ENCODE measurements at places on chromosomes 13 and 19. TPM values are rescaled to one million over a fixed set of nuclear protein-coding genes. Genes with fewer than 3 reads are reported as not detected.

RDH8 gene
- not detected for total RNA-seq

FGF22 gene
- total RNA-seq: 0.72 TPM

NLRP9 gene
- total RNA-seq: not detected

SMIM24 gene
- total RNA-seq: 0.28 TPM

DNA sequence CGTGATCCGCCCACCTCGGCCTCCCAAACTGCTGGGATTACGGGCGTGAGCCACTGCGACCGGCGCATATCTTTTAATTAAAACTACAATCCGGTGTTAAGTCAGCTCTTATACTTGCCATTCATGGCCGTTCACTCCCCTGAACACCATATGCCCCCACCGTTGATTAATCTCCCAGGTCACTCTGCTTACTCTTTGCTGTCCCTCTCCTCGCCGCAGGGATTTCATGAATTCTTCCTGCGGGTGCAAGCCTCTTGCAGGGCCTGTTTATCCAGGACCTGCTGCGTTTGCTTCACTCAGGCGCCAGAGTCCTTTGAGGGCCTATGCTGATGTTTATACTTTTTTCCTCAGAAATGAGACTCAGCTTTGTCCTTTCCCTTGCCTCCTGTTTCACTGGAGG is 996 bp downstream of the ERVV-2 start:
- no peak for DNase-seq

DNA sequence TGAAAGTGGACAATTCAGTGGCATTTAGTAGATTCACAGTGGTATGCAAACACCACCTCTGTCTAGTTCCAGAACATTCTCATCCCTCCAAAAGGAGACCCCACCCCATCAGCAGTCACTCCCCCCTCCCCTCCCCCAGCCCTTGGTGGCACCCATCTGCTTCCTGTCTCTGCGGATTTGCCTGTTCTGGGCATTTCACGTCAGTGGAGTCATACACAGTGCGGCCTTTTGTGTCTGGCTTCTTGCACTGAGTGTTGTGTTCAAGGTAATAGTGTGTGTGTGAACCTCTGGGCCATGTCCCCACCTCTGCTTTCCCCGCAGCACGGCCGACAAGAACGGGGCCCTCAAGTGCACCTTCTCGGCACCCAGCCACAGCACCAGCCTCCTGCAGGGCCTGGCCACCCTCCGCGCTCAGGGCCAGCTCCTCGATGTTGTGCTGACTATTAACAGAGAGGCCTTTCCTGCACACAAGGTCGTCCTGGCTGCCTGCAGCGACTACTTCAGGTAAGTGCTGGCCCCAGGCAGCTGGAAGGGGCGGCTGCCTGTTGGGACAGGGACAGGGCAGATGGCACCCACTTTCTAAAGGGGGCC is 19.4 kb upstream of the CRTC1 start:
- DNase-seq: no peak

- no peak for DNase-seq
Observed at GRCh38 chr19:1289686-1290025, 4.0 kb downstream of the EFNA2 start.

DNA sequence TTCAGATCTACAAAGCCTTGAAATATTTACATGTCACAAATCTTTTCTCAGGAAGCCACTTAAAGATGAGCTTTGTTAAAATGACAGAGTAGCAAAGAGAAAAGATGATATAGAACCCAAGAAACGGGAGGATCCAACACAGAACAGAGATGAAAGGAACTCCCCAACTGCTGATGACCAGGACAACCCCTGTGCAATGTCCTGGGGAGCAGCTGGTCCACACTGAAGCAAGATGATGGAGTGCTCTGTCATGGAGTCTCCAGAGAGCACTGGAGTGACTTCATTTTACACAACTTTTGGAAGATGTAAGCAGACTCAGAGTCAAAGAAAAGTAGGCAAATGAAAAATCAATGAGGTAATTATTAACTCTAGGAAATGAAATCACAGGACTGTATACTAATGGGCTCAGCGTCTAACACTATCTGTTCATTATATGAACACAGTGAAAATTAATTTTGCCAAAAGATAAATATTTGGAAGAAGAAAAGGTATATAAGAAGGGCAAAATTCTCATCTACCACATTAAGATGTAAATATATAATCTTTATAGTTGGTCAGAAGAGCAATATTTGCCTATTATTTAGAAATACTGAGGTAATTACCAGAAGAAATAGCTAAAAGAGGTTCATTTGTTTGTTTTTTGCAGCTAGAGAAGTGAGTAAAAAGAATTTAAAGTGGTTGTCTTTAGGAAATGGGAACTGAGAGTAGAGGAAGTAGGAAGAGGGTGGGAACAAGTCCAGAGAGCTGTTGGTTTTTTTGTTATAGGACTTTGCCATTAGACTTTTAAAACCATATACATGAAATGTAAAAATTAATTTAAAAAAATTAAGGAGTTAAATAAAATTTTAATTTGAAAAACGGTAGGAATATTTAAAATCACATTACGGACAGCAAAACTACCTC is 30.5 kb downstream of the MTRF1 start:
- DNase-seq: no peak

DNA sequence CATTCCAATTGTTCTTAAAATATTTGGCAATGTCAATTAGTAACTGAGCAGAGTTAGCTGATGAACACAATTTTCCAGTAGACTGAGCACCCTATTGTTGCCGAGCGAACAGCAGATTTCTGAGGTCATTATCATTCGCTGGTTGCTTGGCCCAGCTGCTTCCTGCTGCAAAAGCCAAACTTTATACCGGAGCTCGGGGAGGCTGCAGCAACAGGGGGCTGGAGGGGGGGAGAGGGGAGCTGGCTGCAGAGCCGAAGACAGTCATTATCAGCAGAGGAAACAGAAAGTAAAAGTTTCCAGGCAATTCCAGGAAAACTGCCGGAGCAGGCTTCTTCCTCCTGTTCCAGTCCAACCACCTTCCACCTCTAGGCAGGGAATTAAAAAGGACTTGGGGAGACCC is 77.9 kb downstream of the ZNF536 start:
- no peak for DNase-seq

GRCh38 chr19:48213959-48214358 is 41.8 kb downstream of the CARD8 start:
- no peak for DNase-seq

DNA sequence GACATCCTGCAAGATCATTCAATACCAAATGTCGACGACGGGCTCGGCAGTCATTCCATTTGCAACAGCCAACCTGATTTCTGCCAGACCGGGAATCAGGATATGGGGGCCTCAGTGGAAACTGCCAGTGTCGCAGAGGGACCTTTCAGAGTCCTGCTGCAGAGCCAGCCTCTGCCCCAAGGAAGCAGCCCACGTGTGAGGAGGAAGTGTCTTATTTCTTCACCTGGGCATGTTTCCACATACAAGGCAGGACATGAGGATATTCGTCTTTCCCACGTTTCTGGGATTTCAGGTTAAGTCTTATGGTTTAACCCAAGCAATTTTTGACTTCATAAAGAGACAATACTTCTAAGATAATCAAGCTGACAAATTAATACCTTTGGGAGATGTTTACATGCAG is 69.9 kb downstream of the ABCC4 start:
- DNase-seq: no peak

- DNase-seq: no peak
Observed at GRCh38 chr13:98390086-98390715, 186.7 kb downstream of the STK24 start.
